ENCODE measurements at places on chromosomes 2 and 18. TPM values are rescaled to one million over a fixed set of nuclear protein-coding genes. Genes with fewer than 3 reads are reported as not detected.

GRCh38 chr2:229761663-229762062, 47.3 kb upstream of the DNER start:
- no peak for DNase-seq

DNA sequence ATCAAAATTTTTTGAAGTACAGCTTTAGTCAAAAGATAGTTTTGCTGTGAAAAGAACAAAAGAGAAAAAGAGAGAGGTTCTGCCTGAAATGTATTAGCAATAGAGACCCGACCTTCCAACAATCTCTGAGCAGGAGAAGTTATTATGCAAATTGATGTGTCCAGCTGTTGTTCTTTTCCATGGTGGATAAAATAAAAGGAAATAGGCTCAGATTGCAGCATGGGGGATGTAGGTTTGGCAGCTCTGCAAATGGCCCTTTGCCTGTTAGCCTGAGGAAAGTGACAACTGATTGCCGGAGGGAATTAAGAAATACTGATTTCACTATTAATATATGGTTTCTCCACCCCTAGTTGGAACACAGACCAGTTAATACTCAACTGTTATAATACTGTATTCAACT, 1283.2 kb upstream of the NXPH2 start:
- DNase-seq: no peak

GRCh38 chr2:226410247-226410835, 389.3 kb downstream of the IRS1 start:
- no peak for DNase-seq

DNA sequence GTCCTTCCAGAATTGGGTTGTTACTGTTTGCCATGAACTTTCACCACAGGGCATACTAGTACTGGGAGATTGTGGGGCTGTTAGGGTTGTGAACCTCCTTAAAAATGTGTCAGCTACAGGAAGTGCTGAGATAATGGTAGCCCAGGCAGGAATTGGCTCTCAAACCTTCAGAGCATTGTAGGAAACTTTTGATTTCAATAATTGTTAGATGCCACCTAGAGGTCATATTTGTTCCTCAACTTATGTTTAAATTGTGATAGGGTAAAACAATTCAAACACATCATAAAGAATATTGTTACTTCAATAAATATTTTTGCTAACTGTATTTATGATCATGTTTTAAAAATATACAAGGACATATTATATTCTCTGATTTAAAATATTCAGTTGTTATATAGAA, 594.6 kb downstream of the ADCYAP1 start:
- no peak for DNase-seq

Gene MYO7B
- total RNA-seq: 0.67 TPM
